T47D (cell line): ENCODE measurements at places on chromosomes 4 and X.

GRCh38 chrX:23784470-23785331, 1.7 kb downstream of the SAT1 start:
- no peak for DNase-seq

- no peak for DNase-seq
Measured at GRCh38 chrX:134461437-134461836, 1.5 kb downstream of the HPRT1 start.

DNA sequence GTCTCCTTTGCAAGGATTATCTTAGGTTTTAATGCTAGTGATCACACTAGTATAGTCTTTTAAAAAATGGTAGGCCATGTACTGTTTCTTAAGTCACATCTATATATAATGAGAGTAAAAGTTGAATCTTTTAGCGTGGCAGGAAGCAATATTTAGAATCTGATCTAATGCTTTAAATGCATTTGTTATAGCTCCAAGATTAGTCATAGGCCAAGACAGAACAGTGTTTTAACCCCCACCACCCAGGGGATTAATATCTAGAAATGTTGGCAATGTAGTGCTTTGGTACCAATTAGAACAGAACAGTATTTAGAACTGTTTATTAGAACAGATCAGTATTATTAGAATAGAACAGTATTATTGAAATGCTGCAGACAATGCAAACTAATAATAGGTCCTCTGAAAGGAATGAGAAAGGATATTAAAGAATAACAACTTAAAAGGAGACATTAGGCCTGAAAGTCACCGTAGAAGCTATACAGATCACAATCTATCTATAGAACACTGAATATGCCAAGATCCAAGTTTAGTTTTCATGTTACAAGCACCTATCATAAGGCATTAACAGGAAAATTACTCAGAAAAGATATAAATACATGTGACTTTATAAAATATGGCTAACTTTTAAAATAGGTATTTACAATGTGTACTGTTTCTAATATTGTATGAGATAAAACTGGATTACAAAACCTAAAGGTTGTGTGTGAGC, 146.2 kb downstream of the NPNT start:
- DNase-seq: no peak

DNA sequence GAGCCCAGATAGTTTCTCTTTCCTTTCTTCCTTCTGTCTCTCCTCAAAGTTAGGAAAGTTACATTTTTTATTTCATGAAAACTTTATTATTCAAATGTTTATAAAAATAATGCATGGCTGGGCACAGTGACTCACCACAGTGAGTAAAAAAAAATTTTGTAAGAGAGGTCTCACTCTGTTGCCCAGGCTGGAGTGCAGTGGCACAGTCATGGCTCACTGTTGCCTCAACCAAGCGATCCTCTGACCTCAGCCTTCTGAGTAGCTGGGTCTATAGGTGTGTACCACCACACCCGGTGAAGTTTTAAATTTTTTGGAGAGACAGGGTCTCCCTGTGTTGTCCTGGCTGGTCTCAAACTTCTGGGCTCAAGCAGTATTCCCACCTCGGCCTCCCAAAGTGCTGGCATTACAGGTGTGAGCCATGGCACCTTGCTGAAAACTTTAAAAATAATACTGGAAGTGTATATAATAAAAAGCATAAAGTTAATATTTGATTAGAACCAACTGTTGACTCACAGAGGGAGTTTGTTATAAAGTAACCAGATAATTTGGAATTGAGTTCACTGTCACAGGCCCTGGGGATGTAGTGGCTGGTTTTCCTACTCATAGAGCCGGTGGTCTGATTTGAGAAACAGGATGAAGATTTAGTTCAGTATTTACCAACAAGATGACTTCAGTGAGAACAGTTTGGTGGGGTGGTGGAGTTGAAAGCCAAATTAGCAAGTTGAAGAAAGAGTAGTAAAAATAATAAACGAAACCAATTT, 18.0 kb downstream of the CMC4 start:
- no peak for DNase-seq

DNA sequence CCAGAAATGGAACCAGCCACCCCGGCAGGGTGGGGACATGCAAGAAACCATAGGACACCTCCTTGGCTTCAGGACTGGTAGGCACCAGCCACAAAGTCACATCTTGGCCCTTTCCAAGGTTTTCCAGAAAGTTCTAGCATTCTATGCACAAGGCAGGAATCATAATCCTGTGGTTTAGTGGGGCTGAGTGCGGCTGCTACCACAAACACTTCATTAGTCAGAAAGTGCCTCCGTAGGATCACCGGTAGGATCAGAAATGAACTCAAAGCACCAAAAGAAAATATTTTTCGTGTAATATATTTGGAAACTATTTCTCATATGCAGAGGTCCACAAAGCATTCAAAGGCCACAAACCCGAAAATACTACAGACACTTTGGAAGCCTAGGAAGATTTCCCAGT, 191.7 kb downstream of the PTTG2 start:
- no peak for DNase-seq

DNA sequence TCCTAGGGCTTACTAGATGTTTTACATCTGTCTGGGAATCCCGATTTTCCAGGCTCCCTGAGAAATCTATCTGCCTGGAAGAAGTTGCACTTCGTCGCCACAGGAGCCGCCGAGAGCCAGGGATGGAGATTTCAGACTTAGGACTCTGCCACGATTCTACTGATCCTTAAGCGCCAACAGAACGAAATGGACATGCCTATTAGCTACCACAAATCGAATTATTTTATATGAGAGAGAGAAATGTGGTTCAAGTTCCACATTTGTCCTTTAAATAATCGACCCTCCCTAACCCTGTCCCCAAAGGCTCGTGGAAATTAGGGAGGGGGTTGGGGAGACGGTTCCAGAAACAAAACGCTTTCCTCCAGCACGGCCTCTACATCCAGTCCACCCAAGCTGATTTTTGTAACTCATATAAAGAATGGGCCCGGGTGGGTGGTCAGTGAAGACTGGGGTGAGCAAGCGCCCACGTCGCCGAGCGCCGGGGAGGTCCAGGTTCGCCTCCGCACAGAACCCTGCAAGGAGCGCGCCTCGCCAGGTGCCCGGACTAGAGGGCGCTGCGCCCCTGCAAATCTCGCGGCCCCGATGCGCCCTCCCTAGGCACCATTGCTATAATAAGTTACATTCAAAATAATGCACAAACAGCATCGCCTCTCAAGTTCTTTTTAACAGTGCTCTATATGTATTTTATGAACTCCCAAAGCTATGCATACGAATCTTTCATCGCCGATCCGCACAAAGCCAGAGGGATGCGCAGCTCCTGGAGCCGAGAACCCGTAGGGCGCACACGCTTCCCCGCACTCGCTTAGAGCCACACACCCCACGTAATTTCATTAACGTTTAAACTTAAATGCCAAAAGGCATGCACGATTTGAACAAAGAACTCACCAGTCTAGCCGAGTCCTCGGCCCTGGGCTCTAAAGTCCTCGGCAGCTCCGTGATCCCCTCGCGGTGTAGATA, 2.1 kb upstream of the FAT1 start:
- no peak for DNase-seq
